ENCODE measurements at places on chromosomes 13 and 19.

DNA sequence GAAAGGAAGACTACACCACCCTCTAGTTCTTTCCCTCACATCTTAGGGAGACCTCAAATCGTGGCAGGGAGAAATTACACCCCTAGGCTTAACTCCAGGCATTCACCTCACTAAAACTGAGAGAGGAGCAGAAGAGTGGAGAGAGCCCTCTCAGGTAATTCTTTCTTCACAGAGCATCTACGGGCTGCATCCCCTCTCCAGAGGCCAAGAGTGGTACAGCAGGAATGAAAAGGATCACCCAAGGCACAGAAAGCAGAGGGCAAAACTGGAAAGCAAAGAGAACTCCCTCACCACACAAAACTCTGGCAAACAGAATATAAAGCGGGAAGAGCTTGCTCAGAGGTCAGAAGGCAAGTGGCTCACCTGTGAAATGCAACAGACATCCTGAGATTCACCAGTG is 661.2 kb downstream of the TBC1D4 start:
- no peak for DNase-seq

GRCh38 chr19:51511353-51511752 is 9.8 kb upstream of the SIGLEC12 start:
- DNase-seq = peak; percentile 40

- DNase-seq = no peak
Observed at GRCh38 chr13:36447501-36447900, 15.2 kb downstream of the CCNA1 start.

DNA sequence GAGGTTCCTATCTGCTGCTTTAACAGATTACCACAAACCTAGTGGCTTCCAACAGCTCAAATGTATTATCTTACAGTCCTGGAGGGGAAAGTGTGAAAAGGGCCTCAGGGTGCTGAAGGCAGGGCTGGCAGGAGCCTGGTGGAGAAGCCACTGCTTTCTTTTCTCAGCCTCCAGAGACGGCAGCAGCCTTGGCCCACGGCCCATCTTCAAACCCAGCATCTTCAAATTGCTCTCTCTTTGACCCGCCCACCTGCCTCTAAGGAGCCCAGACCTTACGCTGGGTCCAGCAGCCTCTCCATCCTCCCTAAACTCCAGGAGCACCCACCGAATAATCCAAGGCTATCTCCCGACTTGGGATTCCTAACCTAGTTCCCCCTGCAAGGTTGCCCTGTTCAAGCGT is 35.6 kb downstream of the C13orf46 start:
- no peak for DNase-seq

DNA sequence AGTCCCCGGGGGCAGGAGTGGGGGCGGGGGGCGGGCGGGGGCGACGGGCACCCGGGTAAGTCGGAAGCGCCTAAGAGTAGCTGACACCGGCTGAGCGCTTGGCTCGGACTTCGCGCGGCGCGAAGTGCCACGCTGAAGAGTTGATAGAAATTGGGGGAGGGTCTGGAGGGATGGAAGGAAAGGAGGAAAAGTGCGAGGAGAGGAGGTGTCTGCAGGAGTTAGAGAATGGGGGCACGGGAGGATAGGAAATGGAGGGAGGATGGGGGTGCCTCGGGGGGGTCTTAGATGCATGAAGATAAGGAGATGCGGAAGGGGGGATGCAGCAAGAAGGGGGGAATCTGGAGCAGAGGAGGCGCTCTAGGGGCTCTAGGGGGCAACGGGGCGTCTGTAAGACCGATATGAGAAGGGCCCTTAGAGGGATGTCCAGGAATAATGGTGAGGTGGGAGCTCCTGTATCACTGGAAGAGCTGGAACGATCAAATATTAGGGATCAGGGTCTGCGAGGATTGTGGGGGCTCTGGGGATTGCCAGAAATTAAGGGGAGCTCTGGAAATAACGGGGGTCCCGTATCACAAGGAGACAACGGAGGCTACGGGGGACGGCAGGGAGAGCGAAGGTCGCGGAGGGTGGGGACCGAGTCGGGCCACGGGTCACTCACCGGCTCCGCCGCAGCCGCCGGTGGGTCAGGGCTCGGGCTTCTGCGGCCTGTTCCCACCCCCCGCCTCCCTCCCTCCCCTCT is at the start of gene MYPOP:
MYPOP (minus strand) TSS at position 702 of the 739 bp plus-strand sequence. CDS start 840 bp downstream, outside the sequence.
- no peak for DNase-seq

DNA sequence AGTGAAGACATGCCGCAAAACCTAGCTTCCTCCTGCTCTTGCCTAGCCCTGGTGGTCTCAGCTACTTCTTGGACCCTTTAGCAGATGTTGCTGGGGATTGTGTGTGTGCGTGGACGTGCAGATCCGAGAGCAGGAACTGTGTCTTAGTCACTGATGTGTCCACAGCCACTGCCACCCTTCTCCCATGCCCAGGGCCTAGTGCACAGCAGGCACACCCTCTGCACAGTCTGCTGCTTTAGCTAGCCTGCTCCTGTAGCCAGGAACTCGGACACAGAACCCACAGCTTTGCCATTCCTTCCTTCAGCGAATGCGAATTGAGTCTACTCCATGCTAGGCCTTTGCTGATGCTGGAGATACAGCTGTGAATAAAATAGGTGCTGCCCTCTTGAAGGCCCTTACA is 2.3 kb downstream of the CLPTM1 start:
- no peak for DNase-seq

- DNase-seq = peak; percentile 42
Observed at GRCh38 chr19:4007836-4008539, 452 bp downstream of the PIAS4 start.

- no peak for DNase-seq
Observed at GRCh38 chr13:87941226-87941625, 270.1 kb downstream of the SLITRK5 start.

GRCh38 chr19:1590641-1591397 is 1.8 kb downstream of the MBD3 start:
- peak; percentile 35 for DNase-seq

GRCh38 chr13:96963786-96964475 is 30.3 kb downstream of the OXGR1 start:
- DNase-seq = no peak

- peak; percentile 35 for DNase-seq
Observed at GRCh38 chr19:19480688-19481087, 34.7 kb downstream of the TSSK6 start.
